ENCODE measurements at places on chromosomes 4 and X.

GRCh38 chr4:21790438-21791029, 158.0 kb downstream of the KCNIP4 start:
- no peak for DNase-seq

DNA sequence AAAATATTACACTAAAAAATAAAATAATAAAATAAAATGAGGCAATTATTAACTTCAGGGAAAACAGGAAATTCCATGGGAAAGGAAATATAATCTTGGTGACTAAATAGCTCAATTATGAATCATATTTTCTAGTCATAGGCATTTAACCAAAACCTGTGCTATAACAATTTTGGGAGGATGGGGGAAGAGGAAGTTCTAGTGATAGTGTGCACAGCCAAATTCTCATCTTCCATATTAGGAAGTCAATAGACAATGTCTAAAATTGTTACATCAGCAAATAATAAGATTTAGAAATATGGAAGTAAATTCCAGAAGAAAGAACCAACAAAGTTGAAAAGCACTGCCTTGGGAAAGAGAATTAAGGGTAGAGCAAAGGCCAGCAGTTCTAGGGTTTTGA, 2.8 kb downstream of the AWAT2 start:
- no peak for DNase-seq

- no peak for DNase-seq
Observed at GRCh38 chr4:110287130-110287529, 88.7 kb upstream of the ELOVL6 start.

GRCh38 chrX:1537031-1537715, at the start of gene P2RY8:
TSS of gene P2RY8 (minus strand) at chrX:1537185. CDS start at chrX:1466558, 70,627 bp downstream.
- peak; percentile 79 for DNase-seq

GRCh38 chr4:10157478-10158332, 41.1 kb upstream of the WDR1 start:
- peak; percentile 45 for DNase-seq

- no peak for DNase-seq
Observed at GRCh38 chrX:21960569-21961541, 20.3 kb downstream of the SMS start.

DNA sequence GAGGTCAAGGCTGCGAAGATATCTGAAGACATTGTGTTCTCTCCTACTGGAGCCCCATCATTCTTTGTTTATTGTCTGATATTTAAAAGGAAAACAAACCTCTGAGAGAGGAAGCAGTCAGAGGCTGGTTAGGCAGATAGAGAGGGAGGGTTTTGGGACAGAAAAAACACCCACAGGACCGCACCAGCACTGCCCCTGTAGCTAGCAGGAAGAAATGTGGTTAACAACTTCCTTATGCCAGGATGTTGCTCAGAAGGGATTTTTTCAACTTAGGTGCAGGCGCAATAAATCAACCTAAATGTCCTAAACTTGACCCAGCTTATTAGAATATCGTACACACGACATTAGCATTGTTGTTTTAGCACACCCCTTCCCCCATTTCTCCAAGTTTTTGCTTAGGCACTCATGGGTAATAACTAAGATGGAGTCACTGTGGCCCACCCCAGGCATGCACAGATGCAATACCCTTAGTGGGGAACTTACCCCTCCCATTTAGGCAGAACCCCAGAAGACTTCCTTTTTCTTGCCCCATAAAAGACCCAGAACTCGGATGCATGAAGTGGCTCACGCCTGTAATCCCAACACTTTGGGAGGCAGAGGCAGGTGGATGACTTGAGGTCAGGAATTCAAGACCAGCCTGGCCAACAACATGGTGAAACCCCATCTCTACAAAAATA, 2.8 kb upstream of the ZNF718 start:
- DNase-seq, result peak; percentile 64

Measured in CD4-positive, alpha-beta T cell treated with Interleukin-21 for 1 hour (primary cell).